ENCODE measurements at places on chromosomes 12 and 14. TPM values are rescaled to one million over a fixed set of nuclear protein-coding genes. Genes with fewer than 3 reads are reported as not detected.

The FOXA1 gene
- not detected for total RNA-seq

The GARIN6 gene
- total RNA-seq, result not detected

The ZC3H10 gene
- 2.1 TPM for total RNA-seq

The OR4K1 gene
- not detected for total RNA-seq

DNA sequence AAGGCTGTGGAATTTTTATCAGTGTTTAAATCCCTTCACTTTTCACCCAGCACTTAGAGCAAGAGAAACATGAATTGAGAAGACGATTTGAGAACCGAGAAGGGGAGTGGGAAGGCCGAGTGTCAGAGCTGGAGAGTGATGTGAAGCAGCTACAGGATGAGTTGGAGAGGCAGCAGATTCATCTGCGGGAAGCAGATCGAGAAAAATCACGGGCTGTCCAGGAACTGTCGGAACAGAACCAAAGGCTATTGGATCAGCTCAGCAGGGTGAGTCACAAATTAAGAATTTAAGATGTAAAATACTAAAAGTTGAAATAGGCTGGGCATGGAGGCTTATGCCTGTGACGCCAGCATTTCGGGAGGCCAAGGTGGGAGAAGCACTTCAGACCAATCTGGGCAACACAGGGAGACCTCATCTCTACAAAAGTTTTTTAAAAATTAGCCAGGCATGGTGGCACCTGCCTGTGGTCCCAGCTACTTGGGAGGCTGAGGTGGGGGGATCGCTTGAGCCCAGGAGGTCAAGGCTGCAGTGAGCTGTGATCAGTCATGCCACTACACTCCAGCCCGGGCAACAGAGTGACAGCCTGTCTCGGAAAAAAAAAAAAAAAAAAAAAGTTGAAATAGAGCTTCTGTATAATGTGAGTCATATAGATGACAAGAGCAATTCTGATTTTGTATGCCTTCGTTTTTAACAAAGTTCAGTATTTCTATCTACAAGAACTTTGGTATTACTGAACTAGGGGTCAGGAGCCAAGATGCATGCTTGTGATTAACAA lies 9.6 kb downstream of the BICDL1 start:
- peak; percentile 22 for DNase-seq

DNA sequence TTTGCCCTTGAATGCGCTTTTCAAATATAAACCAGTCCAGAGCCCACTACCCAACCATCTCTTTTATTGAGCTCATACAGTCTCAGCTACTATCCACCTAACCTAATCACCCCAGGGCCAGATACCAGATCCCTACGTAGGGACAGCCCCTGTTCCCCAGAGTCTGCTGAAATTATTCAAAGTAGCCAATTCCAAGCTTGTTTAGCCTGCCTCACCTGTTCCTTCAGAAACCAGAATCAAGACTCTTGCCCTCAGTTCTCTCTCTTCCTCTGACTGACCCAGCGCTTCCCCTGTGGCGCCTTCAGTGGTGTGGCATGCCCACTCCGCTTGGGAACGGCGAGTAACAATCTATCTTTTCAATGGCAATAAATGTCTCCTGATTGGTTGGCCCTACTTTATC lies 18.8 kb downstream of the BMAL2 start:
- DNase-seq, result no peak

DNA sequence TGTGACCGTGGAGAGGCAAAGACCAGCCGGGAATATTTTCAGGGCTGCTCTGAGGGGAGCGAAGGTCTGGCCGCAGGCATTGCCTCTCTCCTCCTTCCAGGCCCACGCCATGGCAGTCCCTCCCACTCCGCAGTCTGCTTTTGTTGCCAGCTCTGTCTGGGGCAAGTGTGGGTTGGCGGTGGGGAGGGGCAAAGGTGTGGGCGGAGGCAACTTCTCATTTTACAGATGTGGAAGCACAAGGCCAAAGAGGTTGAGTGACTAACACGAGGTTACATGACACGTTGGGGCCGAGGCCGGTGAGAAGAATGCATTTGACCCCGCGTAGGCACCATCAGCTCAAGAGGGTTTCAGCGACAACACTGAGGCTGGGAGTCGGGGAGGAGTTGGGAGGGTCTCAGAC lies 6.1 kb upstream of the FAIM2 start:
- DNase-seq, result peak; percentile 38

- no peak for DNase-seq
Observed at GRCh38 chr12:97821806-97822205, 359.2 kb downstream of the RMST start.

GRCh38 chr12:128513831-128514230 lies 246.9 kb downstream of the TMEM132C start:
- no peak for DNase-seq

DNA sequence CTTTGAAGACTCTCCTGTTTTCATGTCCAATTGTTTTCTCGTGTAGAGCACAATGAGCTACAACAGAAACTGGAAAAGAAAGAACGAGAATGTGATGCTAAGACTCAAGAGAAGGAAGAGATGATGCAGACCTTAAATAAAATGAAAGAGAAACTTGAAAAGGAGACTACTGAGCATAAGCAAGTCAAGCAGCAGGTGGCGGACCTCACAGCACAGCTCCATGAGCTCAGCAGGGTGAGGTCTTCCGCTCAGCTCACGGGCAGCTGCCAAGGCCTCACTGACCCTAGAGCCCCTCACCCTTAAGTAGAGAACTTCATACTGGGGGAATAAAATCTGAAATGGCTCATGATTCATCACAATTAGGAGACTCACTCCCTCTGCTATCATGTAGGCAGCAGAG lies 134.7 kb downstream of the GPR135 start:
- no peak for DNase-seq

DNA sequence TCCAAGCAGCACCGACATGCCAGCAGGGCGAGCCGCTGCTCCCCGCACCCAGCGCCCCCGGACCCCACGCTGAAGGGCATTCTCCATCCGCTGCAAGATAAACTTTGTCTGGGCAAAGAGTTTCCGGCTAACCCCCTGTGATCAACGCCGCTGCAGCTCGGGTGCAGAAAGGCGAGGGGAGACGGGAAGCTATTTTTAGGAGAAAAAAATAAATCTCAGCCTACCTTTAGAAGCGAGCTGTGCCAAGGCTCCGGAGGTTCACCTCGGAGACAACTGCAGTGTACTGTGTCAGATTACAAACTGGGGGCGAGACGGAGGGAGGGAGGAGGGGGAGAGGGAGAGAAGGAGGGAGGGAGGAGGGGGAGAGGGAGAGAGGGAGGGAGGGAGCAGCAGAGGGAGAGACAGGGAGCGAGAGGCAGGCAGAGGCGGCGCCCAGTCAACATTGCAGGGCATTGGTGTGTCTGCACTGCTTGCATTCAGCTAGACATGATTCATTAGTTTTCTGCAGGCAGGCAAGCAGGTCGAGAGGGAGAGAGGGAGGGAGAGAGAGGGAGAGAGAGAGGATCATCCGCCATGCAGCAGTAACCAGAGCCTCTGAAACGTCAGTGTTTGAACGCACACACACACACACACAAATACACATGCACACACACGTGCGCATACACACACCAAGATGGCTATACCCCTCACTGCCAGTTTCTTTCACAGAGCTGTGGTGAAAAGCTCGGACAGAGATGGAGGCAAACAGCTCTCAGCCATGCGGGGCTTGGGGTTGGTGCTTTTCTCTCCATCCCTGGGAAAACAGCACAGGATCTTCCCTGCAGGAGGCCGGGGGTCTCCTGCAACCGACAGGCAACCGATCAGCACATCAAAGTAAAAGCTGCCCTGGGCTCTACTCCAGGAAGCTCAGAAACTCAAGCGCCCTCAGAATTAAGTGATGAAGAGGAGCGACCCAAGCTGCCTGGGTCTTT lies at the start of gene RIMBP2:
RIMBP2 (minus strand) TSS at position 302 of the 971 bp plus-strand sequence. CDS start 237,286 bp downstream, outside the sequence.
- DNase-seq, result peak; percentile 31

Measured in M059J (cell line).